ENCODE measurements at places on chromosomes 6 and 20. TPM values are rescaled to one million over a fixed set of nuclear protein-coding genes. Genes with fewer than 3 reads are reported as not detected.

Gene PLEKHG1
- 1.2 TPM for polyA plus RNA-seq

Gene C20orf144
- polyA plus RNA-seq, result not detected

Gene C6orf163
- polyA plus RNA-seq, result 0.31 TPM

Gene OR2B6
- not detected for polyA plus RNA-seq

Gene TREM1
- not detected for polyA plus RNA-seq

Gene SIRPD
- polyA plus RNA-seq, result not detected

Gene SPATS1
- polyA plus RNA-seq, result not detected

Gene RBM24
- polyA plus RNA-seq, result not detected

Gene ZC2HC1B
- not detected for polyA plus RNA-seq

Gene BICRAL
- polyA plus RNA-seq, result 2.4 TPM

Gene OVOL2
- polyA plus RNA-seq, result not detected

Gene UBE3D
- 4.3 TPM for polyA plus RNA-seq

Gene TSBP1
- not detected for polyA plus RNA-seq

Gene MMP24
- 0.07 TPM for polyA plus RNA-seq

Gene SLC17A9
- polyA plus RNA-seq, result not detected

Gene BTNL2
- not detected for polyA plus RNA-seq

Gene SLC52A3
- polyA plus RNA-seq, result not detected

Gene EPHA7
- not detected for polyA plus RNA-seq

Gene PRDM1
- polyA plus RNA-seq, result 97.0 TPM

Gene SLC22A1
- not detected for polyA plus RNA-seq

Gene LY6G6F
- not detected for polyA plus RNA-seq

Gene ANKRD66
- not detected for polyA plus RNA-seq

Gene C6orf136
- 6.2 TPM for polyA plus RNA-seq

Gene ADRM1
- polyA plus RNA-seq, result 95.8 TPM

Gene TP53TG5
- 0.24 TPM for polyA plus RNA-seq

Gene HNF4A
- not detected for polyA plus RNA-seq

Gene LATS1
- polyA plus RNA-seq, result 16.4 TPM

Gene PAX1
- not detected for polyA plus RNA-seq

Gene TGM3
- polyA plus RNA-seq, result not detected

Gene OR12D3
- not detected for polyA plus RNA-seq

Gene EFCAB8
- polyA plus RNA-seq, result not detected

Gene PSORS1C2
- polyA plus RNA-seq, result not detected

Gene RBCK1
- polyA plus RNA-seq, result 84.4 TPM

Gene BANF2
- not detected for polyA plus RNA-seq

Gene PTK6
- 0.59 TPM for polyA plus RNA-seq

Gene GLP1R
- not detected for polyA plus RNA-seq

Gene MYB
- polyA plus RNA-seq, result 0.31 TPM

Gene MYH7B
- 0.32 TPM for polyA plus RNA-seq

Gene TTK
- polyA plus RNA-seq, result 0.24 TPM

Gene MEI4
- not detected for polyA plus RNA-seq

Gene TRDN
- polyA plus RNA-seq, result not detected

Gene ULBP3
- 0.96 TPM for polyA plus RNA-seq

Gene HLA-DMA
- polyA plus RNA-seq, result 26.0 TPM

Gene LPIN3
- not detected for polyA plus RNA-seq

Gene PYGB
- polyA plus RNA-seq, result 28.3 TPM

Gene GPLD1
- not detected for polyA plus RNA-seq

Gene HLA-F
- 379 TPM for polyA plus RNA-seq

Gene IMPG1
- polyA plus RNA-seq, result not detected

Gene MYCT1
- not detected for polyA plus RNA-seq

Gene ARMH2
- polyA plus RNA-seq, result not detected

Gene MYLK4
- polyA plus RNA-seq, result 0.24 TPM

Gene MYLK2
- not detected for polyA plus RNA-seq

Gene VGLL2
- not detected for polyA plus RNA-seq

Gene XKR7
- not detected for polyA plus RNA-seq

Gene TAGAP
- polyA plus RNA-seq, result 276 TPM

Gene CLPSL1
- polyA plus RNA-seq, result not detected

Gene CNKSR3
- polyA plus RNA-seq, result not detected

All from CD4-positive, alpha-beta memory T cell (primary cell).